Stimulated activated CD8-positive, alpha-beta memory T cell treated with anti-CD3 and anti-CD28 coated beads, Interleukin-12 subunit alpha, Interleukin-12 subunit beta, amount 100 ng/mL, for 4 hours (primary cell): ENCODE measurements at places on chromosomes 13 and 19.

DNA sequence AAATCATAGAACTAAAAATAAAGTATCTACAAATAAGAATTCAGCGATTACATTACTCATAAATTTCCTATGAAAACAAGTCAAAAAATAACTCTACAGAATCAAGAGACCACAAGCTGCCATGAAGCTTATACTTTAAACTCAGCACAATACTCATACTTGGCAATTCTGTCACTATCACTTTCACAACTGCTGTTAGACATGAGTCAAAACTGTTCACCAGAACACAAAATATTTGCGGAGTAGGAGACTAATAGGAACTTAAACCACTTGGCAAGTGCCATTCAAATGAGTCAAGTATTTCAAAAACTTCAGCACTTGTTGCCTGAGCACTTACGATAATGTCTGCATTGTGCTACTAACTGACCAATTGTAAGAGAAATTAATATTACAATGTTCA is 387.8 kb upstream of the GPC6 start:
- DNase-seq, result no peak

GRCh38 chr13:35909091-35909490 is 222.1 kb downstream of the DCLK1 start:
- no peak for DNase-seq

- no peak for DNase-seq
Observed at GRCh38 chr13:21691500-21691899, 20.6 kb downstream of the FGF9 start.

DNA sequence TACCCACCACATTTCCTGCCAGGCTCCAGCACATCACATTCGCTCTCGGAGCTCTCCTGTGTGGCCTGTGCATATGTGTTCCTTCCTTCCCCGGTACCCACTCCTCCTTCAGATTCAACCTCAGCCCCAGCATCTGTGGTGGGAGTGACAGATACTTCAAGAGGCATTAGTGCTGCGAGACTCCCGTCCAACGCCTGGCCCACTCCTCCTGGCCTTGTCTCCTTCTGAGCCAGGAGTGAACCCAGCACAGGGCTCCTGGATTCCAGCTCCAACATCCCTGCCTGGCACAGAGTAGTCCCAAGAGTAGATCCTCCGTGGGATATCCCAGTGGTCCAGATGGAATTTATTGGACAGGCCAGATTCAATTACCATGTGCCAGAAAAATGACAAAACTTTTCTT is 55.9 kb downstream of the SACS start:
- DNase-seq, result no peak

- DNase-seq, result no peak
Observed at GRCh38 chr13:42878721-42879120, 97.3 kb downstream of the FAM216B start.
